ENCODE measurements at places on chromosomes 11 and 22.

DNA sequence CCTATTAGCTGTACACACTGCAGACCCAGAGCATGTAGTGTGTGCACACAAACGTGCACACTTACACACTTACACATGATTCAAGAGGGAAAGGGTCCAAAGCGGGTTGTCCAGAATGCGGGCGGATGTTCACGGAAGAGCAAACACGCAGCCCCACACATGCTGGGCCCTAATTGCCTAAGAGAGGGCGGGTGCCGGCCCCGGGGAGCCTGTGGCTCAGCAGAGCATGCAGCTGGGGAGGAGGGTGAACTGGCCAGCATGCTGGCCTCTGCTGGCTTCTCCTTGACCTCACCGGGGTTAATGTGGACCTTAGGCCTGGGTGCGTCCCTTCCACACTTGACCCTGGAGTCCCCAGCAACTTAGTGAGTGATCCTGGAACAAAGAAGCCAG, 816.3 kb downstream of the BRD1 start:
- DNase-seq: no peak

DNA sequence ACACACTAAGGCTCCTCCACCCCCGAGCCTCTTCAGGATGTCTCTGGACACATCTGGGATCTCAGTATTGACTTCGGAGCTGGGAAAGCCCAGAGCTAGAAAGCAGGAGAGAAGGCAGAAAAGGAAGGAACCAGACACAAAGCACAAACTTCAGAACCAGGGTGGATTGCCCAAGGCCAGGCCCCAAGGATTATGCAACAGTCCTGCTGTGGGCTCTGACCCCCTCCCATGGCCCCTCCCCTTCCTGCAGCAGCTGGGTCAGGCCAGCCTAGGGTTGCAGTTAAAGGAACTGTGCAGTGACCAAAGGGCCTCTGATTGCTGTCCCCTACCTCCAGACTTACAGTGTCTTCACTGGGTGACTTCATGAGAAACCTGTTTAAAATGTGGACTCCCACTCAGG, 5.3 kb downstream of the KCNE3 start:
- no peak for DNase-seq

GRCh38 chr11:70610566-70611565, 212.5 kb downstream of the CTTN start:
- DNase-seq: no peak

GRCh38 chr11:111540937-111541253, 375 bp downstream of the LAYN start:
- no peak for DNase-seq

DNA sequence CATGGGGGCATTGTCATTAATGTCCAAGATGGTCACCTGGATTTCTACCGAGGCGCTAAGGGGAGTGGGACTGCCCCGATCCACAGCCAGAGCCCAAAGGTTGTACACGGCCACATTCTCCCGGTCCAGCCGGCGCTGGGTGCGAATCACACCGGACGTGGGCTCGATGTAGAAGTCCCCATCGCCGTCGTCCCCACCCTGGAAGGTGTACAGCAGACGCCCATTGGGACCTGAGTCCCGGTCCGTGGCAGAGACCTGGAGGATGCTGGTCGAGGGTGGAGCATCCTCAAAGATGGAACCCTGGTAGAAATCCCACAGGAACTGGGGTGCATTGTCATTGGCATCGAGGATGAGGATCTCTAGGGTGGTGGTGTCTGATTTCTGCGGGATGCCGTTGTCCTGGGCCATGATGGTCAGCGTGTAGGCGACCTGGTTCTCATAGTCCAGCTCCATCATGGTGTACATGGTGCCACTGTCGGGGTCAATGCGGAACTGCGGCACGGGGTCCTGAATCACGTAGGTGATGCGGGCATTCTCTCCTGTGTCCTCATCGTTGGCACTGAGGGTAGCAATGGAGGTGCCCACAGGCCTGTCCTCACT, 3.1 kb downstream of the CELSR1 start:
- DNase-seq: no peak

DNA sequence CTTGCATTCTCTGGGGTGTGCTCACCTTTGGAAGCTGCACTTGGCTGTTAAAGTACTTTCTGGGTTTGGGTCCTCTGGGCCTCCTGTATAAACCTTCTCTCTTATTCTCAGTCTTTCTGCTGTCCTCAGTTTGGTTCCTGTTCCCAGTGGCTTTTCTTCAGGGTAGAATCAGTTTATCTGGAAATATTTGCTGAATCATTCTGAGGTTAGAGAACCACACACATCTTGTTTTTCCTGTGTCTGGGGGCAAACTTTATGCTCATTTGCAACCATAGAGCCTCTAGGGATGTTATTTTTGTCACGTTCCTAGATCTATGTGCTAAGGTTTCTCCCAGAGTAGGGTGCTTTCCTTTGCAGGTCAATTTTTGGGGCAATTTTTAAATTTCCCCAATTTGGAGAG, 224.3 kb upstream of the C11orf87 start:
- no peak for DNase-seq

DNA sequence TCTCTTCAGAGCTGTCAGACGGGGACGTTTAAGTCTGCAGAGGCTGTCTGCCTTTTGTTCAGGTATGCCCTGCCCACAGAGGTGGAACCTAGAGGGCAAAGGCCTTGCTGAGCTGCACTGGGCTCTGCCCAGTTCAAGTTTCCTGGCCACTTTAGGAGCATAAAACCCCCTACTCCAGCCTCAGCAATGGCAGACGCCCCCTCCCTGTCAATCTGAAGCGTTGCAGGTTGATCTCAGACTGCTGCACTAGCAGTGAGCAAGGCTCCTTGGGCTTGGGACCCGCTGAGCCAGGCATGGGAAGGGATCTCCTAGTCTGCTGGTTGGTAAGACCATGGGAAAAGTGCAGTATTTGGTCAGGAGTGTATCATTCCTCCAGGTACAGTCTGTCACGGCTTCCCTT, 66.6 kb upstream of the TP53I11 start:
- DNase-seq: no peak

- no peak for DNase-seq
These were observed 97.9 kb downstream of the WNT7B start for GRCh38 chr22:45878901-45879551.

- no peak for DNase-seq
These were observed 19.7 kb downstream of the GGTLC2 start for GRCh38 chr22:22663861-22664800.

DNA sequence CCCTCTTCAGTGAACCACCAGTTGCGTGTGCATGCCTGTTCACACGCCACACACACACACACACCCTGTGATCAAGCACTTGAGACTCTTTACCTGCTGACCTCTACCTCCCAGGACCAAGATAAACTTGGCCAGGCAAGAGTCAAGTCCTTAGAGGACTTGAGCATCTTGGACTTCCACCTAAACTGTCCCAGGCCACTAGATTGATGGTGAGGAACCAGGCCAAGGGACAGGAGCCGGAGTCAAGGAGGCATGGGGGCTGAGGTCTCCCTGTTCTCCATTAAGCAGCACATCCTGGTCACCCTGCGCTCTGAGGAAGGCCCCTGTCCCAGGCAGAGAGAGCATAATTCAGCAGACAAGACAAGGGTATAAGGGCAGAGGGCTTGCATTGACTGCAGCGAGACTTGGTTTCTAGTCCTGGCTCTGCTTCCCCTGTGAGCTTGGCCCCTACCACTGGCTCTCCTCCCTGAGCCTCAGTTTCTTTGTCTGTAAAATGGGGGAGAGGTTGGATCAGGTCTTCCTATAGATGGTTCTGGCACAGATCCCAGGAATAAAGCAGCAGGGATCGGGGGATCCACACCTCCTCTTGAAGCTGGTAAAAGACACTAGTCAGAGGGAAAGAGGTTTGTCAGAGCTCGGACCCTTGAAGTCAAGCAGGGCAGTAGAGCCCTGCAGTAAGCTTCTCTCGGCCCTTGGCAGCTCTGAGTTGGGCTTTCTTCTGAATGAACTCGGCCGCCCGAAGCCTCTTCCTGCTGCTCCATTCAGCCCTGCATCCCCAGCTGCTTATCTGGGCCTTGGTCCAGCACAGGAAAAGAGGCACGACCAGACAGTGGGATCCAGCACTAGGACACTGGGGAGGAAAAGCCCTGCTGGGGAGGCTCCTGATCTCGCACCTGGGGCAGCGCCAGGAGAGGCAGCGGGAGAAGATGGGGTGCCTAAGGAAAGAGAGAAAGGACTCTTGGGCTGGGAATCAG, 2.0 kb downstream of the CREB3L1 start:
- no peak for DNase-seq

DNA sequence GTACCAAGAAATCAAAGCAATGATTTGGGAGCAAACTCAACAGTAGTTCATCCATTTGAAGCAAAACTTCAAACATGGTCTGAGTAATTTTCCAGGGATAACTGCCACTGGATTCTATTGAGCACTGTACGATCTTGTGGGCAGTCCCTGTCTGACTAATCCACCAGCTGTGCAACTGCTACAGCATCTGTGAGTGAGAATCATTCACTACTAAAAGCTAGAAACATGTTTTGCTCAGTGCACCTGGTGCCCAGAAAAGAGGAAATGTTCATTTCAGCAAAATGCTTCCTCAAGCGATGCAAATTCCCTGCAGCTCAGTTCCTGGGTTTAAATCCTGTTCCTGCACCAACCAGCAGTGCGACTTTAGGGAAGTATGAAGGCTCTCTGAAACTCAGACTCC, 1077.9 kb downstream of the DLG2 start:
- no peak for DNase-seq

DNA sequence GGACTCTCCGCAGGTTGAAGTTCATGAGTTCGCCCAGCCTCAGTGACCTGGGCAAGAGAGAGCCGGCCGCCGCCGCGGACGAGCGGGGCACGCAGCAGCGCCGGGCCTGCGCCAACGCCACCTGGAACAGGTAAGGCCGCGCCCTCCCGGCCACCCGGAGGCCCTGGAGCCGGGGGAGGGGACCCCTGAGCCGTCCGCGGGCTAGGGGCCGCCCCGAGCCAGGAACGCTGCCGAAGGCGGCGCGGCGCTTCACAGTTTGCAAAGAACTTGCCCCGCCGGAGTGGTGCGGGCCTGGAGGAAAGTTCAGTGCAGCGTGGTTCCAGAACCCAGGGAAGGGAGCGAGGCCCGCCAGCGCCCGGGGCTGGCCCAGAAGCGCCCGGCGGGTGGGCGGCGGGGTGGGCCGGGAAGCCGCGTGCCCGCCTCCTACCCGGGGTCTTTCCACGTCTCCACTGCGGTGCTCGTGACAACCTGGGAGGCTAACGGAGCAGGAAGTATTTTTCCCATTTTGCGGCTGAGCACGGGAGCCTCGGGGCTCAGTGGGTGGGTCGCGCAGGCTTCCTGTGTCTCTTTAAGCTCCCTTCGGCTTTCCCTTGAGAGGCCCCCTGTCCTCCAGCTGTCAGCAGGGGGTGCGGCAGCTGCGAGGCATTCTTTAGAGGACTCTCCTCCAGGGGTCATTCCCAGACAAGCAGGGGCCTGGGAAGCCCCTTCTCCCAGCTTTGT, 635 bp downstream of the PRR5 start:
- DNase-seq: no peak

DNA sequence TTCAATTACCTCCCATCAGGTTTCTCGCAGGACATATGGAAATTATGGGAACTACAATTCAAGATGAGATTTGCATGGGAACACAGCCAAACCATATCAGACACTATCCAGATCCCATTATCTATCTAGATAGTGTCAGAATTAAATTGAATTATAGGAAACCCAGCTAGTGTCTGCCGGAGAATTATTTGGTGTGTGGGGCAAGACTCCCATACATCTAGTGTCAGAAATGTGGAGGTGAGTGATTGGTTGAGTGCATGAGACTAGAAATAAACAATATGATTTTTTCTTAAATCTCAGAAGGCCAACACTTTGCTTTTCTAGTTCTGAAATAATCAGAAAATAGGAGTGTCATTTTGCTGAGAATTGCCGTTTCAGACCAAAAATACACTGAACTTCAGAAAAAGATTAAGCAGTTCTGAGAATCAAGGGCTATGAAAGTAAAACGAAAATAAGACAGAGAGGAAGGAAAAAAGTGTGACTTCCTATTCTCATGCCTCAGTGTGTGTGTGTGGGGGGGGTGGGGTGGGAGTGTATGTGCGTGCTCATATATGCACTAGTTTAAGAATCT, 21.3 kb downstream of the CASP12 start:
- DNase-seq: no peak

GRCh38 chr11:16881074-16881709, 133.0 kb downstream of the PLEKHA7 start:
- no peak for DNase-seq

- DNase-seq: no peak
These were observed 11.8 kb upstream of the CAVIN3 start for GRCh38 chr11:6332066-6332465.

DNA sequence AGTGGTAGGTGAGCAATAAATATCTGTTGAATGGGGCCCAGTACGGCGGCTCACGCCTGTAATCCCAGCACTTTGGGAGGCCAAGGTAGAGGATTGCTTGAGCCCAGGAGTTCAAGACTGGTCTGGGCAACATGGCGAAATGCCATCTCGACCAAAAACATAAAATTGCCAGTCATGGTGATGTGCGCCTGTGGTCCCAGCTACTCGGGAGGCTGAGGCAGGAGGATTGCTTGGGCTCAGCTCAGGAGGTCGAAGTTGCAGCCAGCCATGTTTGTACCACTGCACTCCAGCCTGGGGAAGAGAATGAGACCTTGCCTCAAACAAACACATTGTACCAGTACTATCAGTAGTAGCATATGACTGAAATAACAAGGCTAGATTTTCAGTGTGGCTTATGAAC, 4.2 kb downstream of the SGSM3 start:
- DNase-seq: no peak

DNA sequence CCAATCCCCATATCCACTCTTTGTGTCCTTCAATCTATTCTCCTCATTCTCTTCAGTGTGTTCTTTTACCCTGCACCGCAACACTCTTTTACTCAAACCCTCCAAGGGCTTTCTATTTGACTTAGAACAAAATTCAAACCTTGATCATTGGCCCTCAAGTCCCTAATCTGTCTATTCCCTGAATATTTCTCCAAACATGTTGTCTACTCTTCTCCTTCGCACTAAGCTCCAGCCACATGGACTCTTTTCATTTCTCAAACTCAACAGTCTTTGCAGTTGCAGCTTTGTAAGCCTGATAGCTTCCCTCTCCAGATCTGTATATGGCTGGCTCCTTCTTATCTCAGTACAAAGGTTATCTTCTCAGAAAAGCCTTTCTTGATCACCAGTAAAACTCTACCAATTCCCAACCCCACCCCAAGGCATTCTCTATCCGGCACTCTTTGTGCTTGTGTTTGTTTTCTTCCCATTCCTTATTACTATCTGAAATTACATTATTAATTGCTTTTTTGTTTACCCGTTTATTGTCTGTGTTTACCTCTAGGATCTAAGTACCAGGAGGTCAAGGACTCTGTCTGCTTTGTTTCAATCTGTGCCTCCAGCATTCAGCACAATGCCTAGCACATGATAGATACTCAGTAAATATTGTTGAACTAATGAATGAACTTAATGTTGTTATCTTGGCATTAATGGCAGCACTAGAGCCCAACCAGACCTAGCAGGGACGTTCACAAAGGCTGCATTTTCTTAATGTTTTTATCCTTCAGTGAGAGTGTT, 147.4 kb downstream of the BBOX1 start:
- DNase-seq: no peak

GRCh38 chr11:32526760-32527159, 56.9 kb upstream of the EIF3M start:
- no peak for DNase-seq
